Dermis blood vessel endothelial cell (primary cell): ENCODE measurements at places on chromosomes 5 and 9. TPM values are rescaled to one million over a fixed set of nuclear protein-coding genes. Genes with fewer than 3 reads are reported as not detected.

GRCh38 chr5:170261528-170262043 lies 28.8 kb downstream of the C5orf58 start:
- no peak for DNase-seq

CLINT1 gene
- total RNA-seq, result 92.4 and 131 TPM in 2 replicates

SPIN1 gene
- total RNA-seq, result 72.0 and 79.0 TPM in 2 replicates

CTSL gene
- total RNA-seq, result 335 and 345 TPM in 2 replicates

SLC28A3 gene
- total RNA-seq, result not detected in 2 replicates

GHR gene
- total RNA-seq, result 3.2 and 6.0 TPM in 2 replicates

GZMA gene
- total RNA-seq, result not detected in 2 replicates

GRCh38 chr9:37811906-37812476 lies 11.4 kb downstream of the DCAF10 start:
- DNase-seq, result no peak

GRCh38 chr9:120937127-120937526 lies 10.5 kb upstream of the TRAF1 start:
- no peak for DNase-seq

ZER1 gene
- total RNA-seq, result 14.1 and 31.0 TPM in 2 replicates

DNA sequence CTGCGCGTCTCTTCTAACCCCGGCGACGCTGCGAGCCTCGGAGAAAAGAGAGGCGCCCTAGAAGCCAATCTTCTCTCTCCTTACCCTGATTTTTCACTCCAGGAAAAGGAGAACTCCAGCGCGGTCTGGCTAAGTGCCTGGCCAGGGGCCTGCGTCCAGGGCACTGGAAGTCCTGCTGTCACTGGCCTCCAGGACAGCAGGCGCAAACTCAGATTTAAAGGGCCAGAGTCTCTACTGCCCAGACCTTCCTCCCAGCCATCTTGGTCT lies 553 bp upstream of the FOXB2 start:
- DNase-seq, result no peak
